ENCODE measurements at places on chromosomes 16 and 17.
A peak's percentile ranks its signal among the peaks of the same experiment; 100 is the strongest.

GRCh38 chr17:71004413-71004812 lies 835.1 kb downstream of the KCNJ2 start:
- DNase-seq, result no peak

DNA sequence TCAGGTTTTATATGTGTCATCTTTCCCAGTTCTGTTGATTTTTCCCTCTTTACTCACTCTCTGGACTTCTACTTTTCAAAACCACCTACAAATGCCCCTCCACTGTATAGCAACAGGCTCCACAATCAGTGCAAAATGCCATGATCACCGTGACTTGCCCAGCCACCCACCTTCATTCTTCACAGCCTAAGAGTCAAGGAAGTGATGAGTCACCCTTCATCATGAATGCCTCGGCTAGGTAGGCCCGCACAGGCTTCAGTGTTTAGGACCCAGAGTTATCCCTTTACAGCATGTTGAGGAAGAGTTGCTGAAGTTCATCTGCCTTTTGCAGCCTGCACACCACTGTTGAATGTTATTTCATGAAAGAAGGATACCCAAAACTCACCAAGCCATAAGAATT lies 158.6 kb downstream of the PMP22 start:
- no peak for DNase-seq

DNA sequence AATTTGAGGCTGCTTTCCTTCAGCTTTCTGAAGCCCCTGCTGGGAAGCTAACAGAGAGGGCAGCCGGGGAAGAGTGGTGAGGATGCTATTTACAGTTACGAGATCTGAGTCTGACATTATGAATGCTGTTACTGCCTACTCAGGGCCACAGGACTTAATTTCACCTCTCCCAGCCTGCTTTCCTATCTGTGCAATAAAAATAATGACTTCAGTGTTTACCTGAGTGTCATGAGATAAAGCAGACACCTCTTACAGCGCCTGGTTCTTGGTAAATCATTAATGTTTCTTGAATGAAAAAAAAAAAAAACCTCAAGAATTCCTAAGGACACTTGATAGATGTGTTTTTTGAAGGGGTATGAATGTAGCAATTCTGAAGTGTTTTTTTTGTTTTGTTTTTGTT lies 24.2 kb upstream of the CPHXL start:
- no peak for DNase-seq

DNA sequence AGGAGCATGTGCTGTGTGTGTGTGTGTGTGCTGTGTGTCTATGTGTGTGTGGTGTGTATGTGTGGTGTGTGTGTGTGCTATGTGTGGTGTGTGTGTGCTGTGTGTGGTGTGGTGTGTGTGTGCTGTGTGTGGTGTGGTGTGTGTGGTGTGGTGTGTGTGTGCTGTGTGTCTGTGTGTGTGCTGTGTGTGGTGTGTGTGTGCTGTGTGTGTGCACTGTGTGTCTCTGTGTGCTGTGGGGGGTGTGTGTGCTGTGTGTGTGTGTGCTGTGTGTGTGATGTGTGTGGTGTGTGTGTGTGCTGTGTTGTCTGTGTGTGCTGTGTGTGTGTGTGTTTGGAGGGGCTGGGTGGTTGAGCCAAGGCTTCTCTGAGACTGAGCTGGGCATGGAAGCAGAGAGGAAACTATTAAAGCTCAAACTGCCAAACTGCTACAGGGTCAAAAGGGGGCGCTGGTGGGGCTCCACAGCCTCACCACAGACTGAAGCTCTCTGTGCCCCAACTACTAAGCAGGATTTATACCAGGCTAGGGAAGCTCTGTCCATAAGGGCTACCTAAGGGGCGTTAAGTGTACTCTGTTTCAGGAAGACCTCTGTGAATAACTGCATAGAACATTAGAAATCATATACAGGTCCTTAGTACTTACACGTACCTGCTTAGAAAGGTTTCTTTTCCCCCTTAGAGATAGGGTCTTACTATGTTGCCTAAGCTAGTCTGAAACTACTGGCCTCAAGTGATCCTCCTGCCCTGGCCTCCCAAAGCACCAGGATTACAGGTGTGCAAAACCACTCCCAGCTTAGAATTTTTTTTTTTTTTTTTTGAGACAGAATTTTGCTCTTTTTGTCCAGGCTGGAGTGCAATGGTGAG lies 27.8 kb upstream of the GHDC start:
- DNase-seq, result peak; percentile 48

Data from stimulated activated CD4-positive, alpha-beta T cell treated with anti-CD3 and anti-CD28 coated beads, Interleukin-4, amount 100 ng/mL, for 4 hours (primary cell).